EH (cell line): ENCODE measurements at places on chromosomes 3 and 15.

DNA sequence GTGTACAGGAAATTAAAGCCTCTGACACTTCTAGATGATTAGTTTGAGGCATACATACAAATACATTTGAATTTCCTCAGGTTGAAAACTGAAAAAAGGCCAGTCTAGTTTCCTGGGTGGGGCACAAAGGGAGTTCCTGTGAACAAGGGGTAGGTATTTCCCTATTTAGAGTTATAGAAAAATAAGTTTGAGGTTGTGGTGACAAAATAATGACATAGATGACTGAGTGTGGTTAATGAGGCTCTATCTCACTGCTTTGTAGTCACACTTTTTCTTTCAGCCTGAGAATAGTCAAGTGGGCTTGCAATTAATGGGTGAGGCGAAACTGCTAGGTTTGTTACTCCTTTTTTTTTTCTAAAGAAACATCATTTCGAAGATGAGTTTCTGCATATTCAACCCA, 4.3 kb downstream of the SLCO3A1 start:
- no peak for DNase-seq

GRCh38 chr3:43024181-43024885, 45.2 kb downstream of the GASK1A start:
- no peak for DNase-seq

GRCh38 chr3:123090728-123091531, 24.1 kb downstream of the PDIA5 start:
- DNase-seq: no peak

GRCh38 chr3:60169755-60170154, 1081.5 kb downstream of the FHIT start:
- DNase-seq: no peak

DNA sequence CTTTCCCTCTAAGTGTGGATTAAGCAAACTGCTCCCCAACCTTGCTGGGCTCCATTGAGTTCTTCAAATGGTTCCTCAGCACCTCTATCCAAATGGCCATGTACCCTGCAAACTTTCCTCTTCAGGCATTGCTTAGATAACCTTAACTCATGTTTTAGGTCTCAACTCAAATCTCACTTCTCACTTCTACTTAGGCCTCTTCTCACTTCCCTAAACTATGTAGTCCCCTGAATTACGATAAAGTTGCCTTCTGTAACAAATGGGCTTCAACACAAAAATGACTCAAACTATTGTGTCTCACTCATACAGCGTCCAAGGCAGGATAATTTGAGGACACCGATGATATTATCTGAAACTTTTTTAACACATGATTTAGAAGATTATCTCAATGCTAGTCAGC, 62.4 kb upstream of the STAC start:
- DNase-seq: no peak

GRCh38 chr3:130341388-130341787, 4.1 kb upstream of the COL6A5 start:
- DNase-seq: no peak
